ENCODE measurements at places on chromosomes 5 and 9. TPM values are rescaled to one million over a fixed set of nuclear protein-coding genes. Genes with fewer than 3 reads are reported as not detected.

DNA sequence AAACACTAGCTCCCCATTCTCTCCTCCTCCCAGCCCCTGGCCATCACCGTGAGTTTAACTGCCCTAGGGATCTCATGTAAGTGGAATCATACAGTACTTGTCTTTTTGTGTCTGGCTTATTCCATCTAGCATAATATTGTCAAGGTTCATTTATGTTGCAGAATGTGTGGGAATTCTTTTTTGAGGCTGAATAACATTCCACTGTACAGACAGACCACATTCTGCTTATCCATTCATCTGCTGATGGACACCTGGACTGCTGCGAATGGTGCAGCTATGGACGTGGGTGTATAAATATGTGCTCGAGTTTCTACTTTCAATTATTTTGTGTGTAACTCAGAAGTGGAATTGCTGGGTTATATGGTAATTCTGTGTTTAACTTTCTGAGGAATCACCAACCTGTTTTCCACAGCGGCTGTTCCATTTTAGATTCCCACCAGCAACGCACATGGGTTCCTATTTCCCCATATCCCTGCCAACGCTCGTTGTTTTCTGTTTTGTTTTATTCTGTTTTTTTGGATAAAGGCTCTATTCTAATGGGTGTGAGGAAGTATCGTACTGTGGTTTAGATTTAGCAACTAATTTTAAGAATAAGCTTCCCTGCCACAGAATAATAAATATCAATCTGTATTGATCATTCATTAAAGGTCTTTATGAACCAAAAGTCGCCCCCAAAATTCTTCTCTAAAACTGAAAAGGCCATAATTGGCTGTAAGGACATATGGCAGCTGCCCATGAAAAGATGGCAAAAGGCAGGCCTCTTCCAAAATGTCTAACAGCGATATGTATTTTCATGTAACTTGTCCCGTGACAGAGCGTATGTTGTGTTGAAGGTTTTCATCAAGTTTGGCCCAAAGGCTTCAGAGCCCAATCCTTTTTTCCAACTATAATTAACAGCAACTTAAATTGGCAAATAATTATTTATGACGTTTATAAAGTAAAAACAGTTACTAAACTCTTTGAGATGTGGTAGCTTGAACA, 70.3 kb downstream of the DAP start:
- DNase-seq = no peak

DNA sequence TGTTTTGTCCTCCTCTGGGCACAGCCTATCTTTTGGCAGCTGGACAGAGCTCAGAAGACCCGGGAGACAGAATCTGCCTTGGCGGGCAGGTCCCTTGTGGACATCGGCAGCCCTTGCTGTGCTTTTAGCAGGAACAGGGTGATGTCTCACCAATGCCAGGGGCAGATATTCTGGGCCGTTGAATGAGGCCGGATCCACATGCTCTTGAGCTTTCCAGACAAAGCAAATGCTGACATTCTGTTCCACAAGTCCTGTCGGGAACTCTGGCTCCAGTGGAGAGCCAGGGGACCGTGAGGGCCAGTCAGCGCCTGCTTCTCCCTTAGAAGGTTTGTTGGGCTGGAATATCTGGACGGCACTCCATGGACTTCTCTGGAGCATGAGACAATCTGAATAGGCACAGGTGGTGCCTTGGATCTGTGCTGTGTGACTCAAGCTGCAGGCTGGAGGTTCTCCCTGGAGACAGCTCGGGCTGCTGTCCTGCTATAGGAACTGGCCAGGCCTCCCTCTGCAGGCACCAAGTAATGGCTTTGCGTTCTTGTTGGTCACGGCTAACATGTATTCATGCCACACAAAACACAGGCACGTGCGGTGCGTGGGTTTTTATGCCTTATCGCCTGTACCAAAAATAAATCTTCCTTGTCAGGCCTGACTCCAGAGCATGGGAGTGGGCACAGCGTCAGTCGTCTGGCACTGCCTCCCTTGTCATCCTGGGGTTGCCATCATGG, 80.3 kb downstream of the GADD45G start:
- DNase-seq = no peak

The CEL gene
- 0.42 TPM for total RNA-seq

The KLHL3 gene
- total RNA-seq = 17.5 TPM

The LHX3 gene
- total RNA-seq = 0.18 TPM

- DNase-seq = no peak
Observed at GRCh38 chr9:116499986-116500871, 186.9 kb upstream of the TRIM32 start.

The PRSS3 gene
- total RNA-seq = not detected

The MYMK gene
- total RNA-seq = not detected

- DNase-seq = no peak
Observed at GRCh38 chr5:89308606-89309040, 425.6 kb upstream of the MEF2C start.

- DNase-seq = no peak
Observed at GRCh38 chr9:5481322-5482040, 28.9 kb upstream of the PDCD1LG2 start.

GRCh38 chr5:68176802-68177479, 38.6 kb upstream of the PIK3R1 start:
- DNase-seq = no peak

The MOB3B gene
- total RNA-seq = 0.57 TPM

GRCh38 chr5:174301848-174302625, 256.5 kb downstream of the NSG2 start:
- DNase-seq = no peak

The TMEM232 gene
- 1.6 TPM for total RNA-seq

DNA sequence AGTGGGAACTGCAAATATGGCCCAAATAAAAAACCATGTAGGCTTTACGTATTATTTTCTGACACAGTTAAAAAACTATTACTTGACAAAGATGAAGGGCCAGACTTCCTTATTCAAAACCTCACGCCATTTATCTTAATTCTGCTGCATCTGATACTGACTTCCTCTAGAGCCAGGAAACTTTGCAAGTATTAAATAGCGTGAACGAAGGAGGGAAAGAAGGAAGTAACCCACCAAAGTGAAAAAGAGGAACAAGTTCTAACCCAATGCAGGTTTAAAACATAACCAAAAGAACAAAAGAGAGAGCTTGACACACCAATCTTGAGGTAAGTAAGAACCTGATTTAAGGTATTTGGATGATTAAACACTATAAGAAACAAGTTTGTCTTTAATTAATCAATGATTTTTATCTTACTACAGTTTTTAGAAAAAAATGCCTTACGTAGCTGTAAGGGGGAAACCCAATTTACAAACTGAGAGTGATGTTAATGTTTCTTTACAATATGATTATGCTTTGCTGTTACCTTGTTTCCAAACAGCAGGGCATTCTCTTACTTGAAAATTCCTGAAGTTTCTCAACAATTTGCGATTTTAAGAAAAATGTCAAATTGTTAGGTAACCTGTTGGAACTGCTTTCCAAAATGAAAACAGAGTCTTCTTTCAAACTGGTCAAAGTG, at the start of gene GAPT:
GAPT (plus strand) TSS at position 220 of the 677 bp plus-strand sequence. CDS start 3,102 bp downstream, outside the sequence.
- no peak for DNase-seq

The CETN3 gene
- 4.5 TPM for total RNA-seq

The CNTLN gene
- 0.40 TPM for total RNA-seq

GRCh38 chr9:114417511-114417910, 29.7 kb upstream of the AKNA start:
- no peak for DNase-seq

GRCh38 chr9:116451500-116452115, 235.5 kb upstream of the TRIM32 start:
- no peak for DNase-seq

- DNase-seq = no peak
Observed at GRCh38 chr5:66248874-66249273, 104.8 kb downstream of the SREK1 start.

GRCh38 chr9:71984403-71984802, 73.0 kb downstream of the C9orf85 start:
- no peak for DNase-seq

- DNase-seq = no peak
Observed at GRCh38 chr5:149912226-149912871, 32.2 kb downstream of the PDE6A start.

DNA sequence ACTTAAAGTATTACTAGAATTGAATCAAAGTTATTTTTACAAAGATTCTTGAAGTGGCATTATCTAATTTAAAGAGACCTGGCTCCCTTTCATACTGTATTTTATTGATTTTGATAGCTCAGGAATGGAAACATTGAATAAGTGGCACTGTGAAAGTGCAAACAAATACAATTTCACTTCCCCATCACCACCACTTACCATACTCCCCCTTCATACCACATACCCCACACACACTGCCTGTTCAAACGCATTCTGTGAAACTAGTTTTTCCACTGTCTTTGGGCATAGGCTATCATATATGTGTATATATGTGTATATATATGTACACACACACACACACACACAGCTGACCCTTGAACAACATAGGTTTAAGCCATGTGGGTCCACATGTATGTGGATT, 62.1 kb upstream of the ATG10 start:
- no peak for DNase-seq

DNA sequence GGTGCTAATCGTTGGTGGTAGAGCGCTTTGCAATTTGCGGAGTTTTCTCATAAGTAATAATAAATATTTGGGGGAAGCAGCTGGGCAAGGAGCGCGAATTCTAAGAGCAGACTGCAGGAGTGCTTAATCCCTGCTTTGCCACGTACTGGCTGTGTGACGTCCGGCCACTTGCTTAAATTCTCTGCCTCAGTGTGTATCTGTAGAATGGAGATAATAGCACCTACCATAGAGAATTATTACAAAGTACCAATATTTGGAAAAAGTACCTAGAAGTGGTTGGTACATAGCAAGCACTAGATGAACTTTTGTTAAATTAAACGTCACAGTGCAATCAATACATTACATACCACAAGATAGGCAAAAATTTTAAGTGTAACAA, 598 bp upstream of the TMED7 start:
- DNase-seq = no peak

DNA sequence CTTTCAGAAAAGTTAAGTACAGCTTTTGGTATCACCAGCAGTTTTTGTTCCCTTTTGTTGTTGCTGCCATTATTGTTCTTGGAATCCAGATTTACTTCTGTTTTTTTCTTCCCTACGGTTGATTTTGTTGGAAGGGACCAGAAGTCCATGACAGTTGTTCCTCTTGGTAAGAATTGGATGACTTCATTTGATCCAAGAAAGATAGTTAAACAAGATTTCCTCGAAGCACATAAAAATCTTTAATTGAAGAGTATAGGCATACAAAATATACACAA, 65.4 kb downstream of the CDC42SE2 start:
- no peak for DNase-seq

- DNase-seq = no peak
Observed at GRCh38 chr9:123217128-123217654, 51.2 kb downstream of the STRBP start.

- no peak for DNase-seq
Observed at GRCh38 chr5:141914199-141914743, 9.4 kb upstream of the DELE1 start.

GRCh38 chr5:68500813-68501212, 285.3 kb downstream of the PIK3R1 start:
- DNase-seq = no peak
